Skin of body (tissue), 3 donors: ENCODE measurements at places on chromosomes 4 and X.

- no peak for DNase-seq
Observed at GRCh38 chrX:109301177-109301576, 180.7 kb downstream of the GUCY2F start.

DNA sequence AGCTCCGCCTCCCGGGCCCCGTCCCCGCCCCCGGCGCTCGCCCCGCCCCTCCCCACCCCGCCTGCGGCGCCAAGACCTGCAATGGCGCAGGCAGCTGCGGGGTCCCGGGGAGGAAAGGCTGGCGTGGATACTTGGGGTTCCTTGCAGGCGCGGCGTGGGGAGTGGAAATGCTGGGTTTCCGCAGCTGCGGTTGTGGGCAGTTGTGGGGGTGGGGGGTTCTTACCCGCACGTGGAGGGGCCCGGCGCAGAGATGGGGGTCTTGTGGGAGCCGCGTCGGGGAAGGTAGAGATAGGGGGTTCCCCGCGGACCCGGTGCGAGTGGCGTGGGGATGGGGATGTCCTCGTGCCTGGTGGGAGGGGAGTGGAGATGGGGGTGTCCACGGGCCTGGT lies 680 bp upstream of the ASMTL start:
- DNase-seq: no peak

DNA sequence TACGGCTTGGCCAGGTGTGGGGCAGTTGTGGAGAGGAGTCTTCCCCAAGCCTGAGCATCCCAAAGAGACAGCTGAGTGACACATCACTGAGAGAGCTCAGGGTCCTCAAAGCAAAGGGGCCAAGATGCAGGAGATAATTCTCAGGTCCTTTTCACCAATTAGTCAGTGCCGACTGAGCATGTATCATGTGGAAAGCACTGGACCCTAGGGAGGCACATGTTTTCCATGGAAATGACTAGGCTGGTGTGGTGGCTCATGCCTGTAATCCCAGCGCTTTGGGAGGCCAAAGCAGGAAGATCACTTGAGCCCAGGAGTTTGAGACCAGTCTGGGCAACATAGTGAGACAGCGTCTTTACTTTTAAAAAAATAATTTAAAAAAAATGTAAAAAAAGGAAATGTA lies 67.3 kb upstream of the PRPS1 start:
- DNase-seq: no peak

DNA sequence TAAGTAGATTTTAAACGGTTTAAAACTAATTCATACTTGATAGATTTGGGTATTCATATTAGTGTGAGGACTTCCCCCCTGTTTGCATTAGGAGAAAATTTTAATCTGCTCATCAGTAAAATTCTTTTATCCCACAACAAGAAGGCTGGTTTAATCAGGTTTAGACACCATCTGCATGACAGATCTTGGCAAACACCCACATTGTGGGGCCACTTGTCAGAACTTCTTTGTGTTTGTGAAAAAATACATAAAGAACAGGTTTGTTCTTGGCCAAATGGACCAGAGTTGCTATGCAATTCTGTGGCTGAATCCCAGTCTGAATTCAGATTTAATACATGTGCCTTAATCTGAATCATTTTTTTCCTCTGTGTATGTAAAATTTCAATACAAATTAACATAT lies 121.1 kb downstream of the REPS2 start:
- no peak for DNase-seq

GRCh38 chrX:24235084-24235710 lies 78.7 kb downstream of the SUPT20HL2 start:
- no peak for DNase-seq

- no peak for DNase-seq
Observed at GRCh38 chr4:12118651-12119213, 690.0 kb upstream of the HS3ST1 start.

DNA sequence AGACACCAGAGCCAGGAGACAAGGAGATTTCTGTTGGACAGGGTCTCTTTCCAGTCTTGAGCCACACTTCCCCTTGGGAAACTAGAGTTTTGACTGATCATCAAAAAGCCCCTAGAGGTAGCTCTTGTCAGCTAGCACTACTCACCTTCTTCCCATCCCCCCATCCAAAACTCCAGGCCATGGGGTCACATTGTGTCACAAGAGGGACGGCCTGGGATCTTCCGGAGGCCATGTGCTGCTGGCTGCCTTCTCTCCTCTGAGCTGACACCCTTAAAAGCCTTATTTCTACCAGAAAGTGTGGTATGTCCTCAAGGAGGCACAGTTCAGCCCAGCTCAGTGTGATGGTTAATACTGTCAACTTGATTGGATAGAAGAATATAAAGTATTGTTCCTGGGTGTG lies 7.8 kb downstream of the PNMA3 start:
- DNase-seq: no peak

GRCh38 chrX:24487571-24487970 lies 22.5 kb downstream of the PDK3 start:
- no peak for DNase-seq

DNA sequence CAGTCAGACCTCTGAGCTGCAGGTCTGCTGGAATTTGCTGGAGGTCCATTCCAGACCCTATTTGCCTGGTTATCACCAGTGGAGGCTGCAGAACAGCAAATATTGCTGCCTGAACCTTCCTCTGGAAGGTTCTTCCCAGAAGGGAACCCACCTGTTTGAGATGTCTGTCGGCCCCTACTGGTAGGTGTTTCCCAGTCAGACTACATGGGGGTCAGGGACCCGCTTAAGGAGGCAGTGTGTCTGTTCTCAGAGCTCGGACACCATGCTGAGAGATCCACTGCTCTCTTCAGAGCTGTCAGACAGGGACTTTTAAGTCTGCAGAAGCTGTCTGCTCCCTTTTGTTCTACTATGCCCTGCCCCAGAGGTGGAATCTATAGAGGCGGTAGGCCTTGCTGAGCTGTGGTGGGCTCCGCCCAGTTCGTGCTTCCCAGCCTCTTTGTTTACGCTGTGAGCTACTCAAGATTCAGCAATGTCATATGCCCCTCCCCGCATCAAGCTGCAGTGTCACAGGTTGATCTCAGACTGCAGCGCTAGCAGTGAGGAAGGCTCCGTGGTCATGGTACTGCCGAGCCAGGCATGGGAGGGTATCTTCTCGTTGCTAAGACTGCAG lies 44.1 kb upstream of the KDR start:
- DNase-seq: no peak

DNA sequence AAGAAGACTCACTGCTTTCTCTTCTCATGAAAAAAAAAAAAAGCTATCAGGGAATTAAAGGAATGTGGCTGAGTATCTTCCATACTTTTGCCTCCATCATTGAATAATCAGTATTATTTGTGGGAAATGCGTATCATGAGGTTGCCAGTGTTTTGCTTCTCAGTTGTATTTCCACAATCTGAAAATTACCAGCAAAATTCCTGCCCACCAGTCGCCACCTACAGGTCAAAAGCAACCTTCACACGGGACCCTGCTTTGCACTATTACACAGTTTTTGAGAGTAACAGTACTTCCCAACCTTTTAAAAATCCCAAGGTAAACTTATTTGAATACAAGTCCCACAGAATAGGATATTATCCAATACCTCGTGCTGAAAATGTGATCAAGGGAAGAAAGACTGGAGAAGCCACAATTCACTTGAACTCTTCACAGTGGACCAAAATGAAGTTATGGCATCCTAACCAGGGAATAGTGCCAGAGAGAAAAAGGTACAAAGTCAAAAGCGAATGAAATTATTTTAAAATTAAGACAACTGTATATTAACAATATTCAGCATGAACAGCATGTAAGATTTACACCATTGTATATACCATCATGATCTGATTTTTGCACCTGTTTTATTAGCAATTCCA lies 30.4 kb downstream of the PGRMC1 start:
- DNase-seq: no peak

DNA sequence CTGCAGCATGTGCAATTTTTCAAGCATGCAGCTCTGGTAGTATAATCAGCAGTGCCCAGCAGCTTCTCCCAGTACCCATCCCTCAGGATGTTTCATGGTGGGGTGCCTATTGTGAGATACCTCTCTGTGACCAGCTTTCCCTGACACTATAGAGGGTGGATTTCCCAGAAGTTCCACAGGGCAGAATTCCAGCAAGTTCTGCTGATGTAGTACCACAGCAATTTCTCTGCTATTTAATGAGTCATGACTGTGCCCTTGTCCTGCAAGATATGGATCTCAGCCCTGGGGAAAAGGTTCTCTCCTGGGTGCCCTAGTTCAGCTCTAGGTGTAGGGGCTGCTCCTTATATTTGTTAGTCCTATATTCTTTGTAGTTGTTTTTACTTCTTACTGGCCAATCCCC lies 174.8 kb downstream of the ENOX2 start:
- DNase-seq: no peak

DNA sequence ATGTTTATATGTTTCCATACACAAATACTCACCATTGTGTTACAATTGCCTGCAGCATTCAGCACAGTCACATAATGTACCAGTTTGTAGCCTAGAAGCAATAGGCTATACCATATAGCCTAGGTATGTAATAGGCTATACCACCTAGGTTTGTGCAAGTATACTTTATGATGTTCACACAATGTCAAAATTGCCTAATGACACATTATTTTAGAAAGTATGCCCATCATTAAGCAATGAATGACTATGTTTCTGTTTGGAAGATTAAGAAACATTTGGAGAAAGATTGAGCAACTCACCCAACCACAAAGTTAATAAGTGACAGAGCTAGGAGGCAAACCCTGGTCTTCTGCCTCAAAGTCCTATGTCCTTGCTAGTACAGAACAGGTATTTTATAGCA lies 96.8 kb upstream of the GRIA3 start:
- DNase-seq: no peak

DNA sequence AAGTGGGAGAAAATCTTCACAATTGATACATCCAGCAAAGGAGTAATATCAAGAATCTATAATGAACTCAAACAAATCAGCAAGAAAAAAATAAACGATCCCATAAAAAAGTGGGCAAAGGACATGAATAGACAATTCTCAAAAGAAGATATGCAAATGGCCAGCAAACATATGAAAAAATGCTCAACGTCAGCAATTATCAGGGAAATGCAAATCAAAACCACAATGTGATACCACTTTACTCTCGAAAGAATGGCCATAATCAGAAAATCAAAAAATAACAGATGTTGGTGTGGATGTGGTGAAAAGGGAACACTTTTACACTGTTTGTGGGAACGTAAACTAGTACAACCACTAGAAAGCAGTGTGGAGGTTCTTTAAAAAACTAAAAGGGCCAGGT lies 114.3 kb upstream of the CCSER1 start:
- DNase-seq: no peak

DNA sequence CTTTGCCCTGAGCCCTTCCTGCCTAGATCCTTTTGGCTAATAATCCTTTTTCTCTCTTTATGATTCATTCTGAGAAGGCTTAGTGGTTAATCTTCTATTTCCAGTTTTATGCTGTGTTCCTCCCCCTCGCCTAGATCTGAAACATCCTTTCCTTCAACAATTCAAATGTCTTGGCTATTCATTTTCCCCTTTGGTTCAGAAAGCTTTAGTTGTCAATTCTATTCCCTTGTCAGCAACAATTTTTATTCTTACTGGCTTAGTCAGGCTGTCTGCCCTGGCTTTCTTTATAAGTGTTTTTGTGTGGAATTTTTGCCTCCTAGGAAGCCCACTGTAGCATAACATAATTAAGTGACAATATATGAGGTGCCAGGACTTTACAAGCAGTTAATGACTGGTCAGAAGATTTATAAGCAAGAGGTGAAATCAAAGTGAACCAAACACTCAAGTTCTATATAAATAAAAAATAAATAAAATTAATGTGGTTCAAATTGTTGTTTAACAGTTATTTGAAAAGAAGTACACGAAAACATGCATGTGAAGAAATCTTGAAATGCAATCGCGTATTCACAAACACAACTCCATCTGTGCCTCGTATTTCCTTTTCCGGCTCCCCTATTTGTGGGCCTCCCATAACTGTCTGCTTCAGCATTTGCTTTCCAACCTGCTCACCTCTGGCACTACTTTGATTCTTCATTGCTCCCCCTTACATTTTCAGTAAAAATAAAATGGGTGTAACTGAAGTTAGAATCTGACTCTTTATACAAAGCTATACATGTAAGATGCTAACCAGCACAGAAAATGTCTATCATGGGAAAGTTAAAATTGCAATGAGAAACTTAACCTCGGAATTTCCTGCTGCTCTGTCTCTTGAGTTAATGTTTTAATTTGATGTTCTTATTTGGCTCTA lies 235.4 kb downstream of the SPRY1 start:
- peak; percentile 88 for DNase-seq

DNA sequence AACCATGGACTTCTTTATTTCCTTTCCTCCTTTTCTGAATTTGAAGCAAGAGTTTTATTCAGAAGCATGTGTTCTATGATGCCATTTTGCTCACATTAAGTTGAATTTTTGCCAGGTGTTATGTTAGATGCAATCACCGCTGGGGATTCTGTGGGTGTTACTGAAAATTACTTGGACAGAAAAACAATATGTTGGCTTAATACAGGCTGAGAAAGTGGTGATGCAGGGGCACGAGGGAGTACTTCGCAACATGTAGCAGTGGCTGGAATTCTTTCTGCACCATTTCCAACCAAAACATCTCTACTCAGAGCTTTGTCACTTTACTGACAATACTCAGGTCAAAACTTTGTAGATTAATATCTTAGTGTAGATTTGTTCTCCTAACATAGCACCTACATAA lies 109.2 kb upstream of the PCDH18 start:
- DNase-seq: peak; percentile 46

DNA sequence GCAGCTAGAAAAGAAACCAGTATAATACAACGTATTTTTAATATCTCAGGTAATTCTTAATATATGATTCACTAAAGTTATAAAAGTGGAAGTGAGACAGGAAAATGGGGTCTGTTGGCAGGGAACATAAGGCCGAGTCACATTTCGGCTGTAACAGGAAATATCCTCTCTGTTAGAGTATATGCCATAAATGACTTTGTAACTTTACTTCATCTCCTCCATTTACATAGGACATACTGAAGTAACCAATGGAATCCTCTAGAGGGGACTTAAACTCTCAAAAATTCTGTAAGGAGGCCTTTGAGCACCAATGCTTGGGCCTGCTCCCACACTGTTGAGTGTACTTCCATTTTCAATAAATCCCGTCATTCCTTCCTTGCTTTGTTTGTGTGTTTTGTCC lies 71.3 kb downstream of the ANKRD17 start:
- no peak for DNase-seq

DNA sequence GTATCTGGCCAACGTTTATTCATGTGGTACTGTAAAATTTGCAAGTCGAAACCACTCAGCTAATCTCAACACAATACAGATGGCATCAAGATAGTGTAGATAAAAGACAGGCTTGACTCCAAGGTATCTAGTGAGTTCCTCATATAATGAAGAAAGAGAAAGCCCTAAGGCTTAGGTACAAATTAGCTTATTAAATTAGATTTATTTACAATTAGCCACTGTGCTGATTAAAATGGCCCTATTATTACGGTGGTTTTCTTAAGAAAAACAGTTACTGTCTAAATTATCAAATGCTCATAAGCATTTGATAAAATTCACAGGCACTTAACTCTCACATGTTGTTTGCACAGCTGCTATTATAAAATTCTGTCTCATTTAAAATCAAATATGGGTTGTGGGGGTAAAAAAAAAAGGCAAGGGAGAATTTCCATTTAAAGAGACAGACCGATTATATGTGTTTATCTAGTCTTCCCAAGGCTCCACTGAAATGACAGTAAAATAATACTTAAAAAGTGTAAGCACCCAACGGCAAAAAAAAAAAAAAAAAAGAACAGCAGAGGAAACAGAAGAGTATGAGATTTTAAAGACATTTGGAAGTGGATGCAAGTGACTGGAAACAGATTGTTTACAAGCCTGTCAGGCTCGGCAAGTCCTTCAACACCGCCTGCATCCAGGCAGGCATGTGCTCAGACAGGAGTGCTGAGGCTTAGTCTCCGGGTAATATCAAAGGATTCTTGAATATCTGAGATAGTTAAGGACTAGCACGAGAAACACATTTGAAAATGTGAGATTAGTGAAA lies 55.1 kb downstream of the FAM13A start:
- no peak for DNase-seq
